Activated CD4-positive, alpha-beta T cell treated with anti-CD3 and anti-CD28 coated beads, Interleukin-10, Interleukin-2, amounts not matched to agents 100 ng/mL and 50 ng/mL, durations not matched to agents 16 hours and 8 hours (primary cell): ENCODE measurements at places on chromosomes 7 and 10.

- DNase-seq = no peak
These were observed 281.7 kb downstream of the FRMD4A start for GRCh38 chr10:14048930-14049613.

DNA sequence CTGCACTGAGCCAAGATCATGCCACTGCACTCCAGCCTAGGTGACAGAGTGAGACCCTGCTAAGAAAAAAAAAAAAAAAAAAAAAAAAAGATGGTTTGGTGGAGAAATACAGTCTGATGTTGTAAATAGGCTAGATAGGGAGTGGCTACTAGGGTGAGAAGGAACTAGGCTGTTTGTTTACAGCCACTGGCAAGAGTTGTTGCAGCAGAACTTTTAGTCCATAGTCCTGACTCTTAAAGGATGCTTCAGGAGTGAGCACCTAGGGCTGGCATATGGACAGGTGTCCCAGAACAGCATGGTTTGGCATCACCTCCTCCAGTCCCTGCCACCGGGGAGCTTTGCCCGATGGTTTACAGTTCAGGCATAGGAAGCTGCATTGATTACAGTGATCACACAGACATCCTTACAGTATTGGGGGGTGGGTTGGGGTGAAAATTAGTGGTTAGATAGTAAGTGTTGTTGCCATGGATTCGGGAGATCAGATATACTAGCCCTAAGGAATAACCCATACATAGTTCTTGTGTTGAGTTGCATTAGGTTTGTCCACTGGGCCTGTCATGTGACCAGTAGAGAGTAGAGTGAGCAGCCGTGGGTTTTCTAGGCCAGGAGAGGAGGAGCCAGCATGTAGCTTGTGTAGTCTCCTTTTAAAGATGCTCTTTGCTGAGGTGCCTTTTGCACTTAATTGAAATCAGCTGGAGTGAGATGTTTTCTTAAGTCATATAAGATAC, 35.9 kb downstream of the ZRANB1 start:
- DNase-seq = no peak

- no peak for DNase-seq
These were observed 29.0 kb upstream of the ZNF862 start for GRCh38 chr7:149809215-149809614.

GRCh38 chr10:8417631-8418030, 363.1 kb downstream of the GATA3 start:
- DNase-seq = no peak

DNA sequence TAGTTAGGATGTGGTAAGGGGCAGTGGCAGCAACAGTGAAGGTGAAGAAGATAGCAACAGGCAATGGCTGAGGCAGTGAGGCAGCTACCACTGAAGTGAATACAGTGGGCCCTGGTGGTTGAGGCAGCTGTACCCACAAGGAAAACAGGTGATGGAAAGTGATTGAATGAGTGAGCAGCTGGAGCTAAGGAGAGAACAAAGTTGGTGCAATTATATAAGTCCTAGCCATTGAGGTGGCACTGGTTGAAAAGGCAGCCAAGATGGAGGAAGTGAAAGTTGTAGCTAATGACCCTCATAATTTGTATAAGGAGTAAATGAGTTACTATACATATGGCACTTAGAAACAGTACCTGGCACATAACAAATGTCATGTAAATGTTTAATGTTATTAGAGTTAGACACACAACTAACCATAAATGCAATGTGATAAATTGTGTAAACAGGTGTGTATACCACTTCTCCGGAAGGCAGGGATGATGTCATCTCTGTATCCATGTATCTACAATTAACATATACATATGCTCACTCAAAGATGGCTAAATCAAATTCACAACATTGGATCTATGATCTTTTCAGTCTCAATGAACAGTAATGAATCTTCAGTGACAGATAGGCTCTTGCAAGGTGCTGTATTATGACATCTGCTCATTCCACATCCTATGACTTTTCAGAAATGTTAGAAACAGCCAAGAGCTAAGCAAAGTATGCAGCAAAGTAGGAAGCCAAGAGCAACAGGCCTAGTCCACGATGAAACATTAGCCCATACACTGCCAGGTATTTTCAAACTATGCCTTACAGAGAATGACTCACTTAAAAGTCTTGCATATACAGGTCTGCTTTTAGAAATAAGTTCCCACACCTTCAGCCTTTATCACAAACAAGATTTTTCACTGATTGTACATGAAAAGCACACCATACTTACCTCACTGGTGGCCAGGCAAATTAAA, 10.7 kb downstream of the XPNPEP1 start:
- DNase-seq = no peak

- peak; percentile 94 for DNase-seq
These were observed 496 bp downstream of the ZNF511 start for GRCh38 chr10:133309100-133309719.

DNA sequence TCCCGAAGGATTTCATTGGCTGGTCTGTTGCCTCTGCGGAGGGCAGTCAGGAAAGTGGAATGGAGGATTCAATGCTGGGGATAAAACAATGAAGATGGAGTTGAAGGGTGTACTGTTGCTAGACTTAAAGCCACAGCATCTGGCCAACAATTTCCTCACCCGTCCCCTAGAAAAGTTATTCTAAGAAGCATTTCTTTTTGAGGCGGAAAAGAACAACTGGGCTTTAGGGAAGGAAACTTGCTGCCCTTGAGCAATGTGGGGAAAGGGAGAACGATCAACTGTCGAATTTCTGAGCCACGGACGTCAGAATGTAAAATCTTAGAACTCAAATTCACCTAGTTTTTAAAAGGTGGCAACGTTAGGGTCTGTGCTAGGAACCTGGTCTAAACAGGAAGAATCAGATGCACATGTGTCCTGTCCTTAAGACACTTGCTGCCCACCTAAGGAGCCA, 664 bp downstream of the FMC1 start:
- no peak for DNase-seq

GRCh38 chr7:150567871-150568301, 696 bp downstream of the GIMAP4 start:
- DNase-seq = peak; percentile 25

GRCh38 chr7:28069807-28070206, 110.8 kb downstream of the JAZF1 start:
- DNase-seq = no peak

- DNase-seq = peak; percentile 61
These were observed 30.0 kb upstream of the KDM7A start for GRCh38 chr7:140206616-140207389.

DNA sequence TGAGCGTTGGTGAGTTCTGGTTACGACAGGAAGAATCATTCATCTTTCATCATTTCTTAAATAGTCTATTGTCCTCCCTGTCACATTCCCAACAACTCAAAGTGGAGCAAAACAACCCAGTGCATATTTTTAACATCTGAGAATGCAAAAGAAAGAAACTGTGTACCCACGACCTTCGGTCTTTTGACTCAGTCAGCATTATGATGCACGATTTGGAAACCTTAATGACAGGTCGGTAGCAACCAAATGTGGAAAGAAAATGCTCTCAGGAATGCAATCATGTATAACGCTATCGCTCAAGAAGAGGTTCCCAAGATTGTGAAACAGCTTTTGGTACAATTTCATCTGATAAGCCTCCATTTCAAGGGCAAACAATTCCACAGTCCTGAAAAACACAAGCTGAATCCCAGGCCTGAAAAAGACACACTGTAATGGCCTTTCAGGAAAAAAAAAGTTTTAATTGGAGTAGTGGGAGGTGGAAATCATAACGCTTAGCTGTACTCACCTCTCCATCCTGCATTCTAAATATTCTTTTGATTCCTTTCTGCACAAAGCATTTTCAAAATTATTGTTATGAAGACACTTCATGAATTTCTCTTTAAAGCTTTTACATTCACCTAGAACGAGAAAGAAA, 2.6 kb downstream of the COX19 start:
- no peak for DNase-seq

DNA sequence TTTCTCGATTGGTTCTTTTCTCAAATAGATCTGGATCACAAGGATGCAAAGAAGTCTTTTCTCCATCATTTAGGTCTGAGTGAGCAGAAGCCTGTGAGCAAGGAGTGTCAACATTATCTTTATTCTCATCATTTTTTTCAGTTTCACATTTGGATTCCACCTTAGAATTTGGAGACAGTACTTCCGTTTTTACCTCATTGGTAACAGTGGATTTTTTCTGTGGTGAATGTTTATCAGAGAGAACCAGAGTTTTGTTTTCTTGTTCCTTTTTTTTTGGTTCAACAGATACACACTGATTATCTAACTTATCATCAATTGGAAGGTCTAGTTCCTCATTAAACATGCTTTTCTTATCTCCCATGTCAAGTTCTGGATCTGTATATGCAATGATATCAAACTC, 151.3 kb downstream of the GALNT11 start:
- no peak for DNase-seq

GRCh38 chr10:56653289-56653688, 292.2 kb upstream of the ZWINT start:
- no peak for DNase-seq

DNA sequence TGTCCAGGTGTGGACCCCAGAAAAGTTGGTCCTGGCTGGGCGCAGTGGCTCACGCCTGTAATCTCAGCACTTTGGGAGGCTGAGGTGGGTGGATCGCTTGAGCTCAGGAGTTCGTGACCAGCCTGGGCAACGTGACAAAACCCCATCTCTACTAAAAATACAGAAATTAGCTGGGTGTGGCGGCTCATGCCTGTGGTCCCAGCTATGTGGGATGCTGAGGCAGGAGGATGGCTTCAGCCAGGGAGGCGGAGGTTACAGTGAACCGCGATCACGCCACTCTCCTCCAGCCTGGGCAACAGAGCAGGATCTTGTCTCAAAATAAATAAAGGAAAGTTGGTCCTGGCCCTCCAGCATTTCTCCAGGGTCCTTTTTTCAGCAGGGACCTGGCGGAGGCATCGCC, 1.4 kb downstream of the NUDT1 start:
- no peak for DNase-seq

DNA sequence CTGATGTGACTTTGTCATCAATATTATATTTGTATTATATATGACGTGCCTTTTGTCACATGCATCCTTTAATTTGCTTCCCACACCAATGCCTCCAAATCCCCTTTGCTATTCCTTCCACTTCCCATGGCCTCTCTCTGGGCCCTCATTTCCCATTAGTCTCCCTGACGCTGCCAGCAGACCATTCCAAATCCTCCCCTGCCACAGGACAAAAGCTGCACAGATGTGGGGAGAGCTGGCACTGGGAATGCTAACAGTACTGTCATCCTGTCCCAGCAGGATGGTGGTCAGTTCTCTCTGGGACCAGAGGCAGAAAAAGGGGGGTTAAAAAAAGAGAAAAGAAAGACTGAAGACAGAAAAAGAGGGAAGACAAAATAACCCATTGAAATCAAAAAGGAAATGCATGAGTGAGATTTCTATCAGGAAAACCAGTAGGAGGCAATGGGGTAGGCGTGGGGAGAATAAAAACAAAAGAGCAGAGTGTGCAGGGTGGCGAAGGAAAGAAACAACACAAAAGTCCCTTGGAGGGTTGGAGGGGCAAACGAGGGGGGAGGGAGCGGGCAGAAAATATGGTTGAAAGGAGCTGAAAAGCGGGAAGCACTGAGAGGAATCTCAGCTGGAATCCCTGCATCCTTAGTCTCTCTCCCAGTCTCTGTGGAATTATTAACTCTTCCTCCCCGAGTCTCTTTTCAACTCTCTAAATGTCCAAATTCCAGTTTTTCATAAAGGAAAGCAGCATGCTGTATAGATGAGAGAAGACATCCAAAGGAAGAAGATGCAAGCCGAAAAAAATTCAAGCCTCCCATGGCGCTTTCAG, 59.2 kb upstream of the PTN start:
- no peak for DNase-seq

DNA sequence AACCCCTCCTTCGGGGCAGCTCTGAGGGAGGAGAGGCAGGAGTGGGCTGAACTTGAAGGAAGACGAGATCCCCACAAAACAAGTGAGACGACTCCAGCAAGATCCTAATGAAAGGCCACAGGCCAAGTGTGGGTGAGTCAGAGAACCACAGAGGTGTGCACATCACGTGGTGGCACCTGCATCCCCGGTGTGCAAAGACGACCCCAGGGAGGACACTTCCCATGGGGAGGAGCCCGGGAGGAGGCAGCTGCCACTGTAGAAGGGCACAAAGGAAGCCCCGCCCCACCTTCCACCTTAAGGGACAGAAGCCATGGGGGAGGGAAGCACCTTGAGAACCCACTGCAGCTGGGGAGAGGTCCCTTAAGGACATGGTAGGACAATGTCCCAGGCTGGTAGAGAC, 45.7 kb downstream of the ESYT2 start:
- DNase-seq = no peak

GRCh38 chr10:129530581-129530980, 63.5 kb downstream of the MGMT start:
- DNase-seq = no peak

GRCh38 chr10:16952080-16952479, 134.9 kb upstream of the RSU1 start:
- DNase-seq = no peak

DNA sequence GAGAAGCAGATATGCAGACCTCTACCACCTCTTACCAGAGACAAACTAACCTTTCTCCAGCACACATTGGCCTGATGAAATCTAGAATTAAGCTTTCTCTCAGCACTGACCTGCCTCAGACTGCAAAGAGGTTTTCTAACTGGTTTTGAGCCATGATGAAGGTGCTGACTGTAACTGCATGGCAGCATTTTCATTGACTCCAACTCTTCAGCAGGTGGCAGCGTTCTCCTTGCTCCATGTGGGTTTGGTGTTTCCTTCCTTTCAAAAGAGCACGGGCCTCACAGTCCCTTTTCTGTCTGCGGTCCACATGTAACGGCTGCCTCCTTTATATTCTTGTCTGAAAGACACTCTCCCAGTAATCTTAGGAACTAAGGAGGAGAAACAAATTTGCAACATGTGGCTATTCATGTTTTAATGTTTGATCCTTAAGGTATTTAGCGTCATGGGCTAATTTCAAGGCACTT, 12.6 kb downstream of the KLLN start:
- peak; percentile 66 for DNase-seq

DNA sequence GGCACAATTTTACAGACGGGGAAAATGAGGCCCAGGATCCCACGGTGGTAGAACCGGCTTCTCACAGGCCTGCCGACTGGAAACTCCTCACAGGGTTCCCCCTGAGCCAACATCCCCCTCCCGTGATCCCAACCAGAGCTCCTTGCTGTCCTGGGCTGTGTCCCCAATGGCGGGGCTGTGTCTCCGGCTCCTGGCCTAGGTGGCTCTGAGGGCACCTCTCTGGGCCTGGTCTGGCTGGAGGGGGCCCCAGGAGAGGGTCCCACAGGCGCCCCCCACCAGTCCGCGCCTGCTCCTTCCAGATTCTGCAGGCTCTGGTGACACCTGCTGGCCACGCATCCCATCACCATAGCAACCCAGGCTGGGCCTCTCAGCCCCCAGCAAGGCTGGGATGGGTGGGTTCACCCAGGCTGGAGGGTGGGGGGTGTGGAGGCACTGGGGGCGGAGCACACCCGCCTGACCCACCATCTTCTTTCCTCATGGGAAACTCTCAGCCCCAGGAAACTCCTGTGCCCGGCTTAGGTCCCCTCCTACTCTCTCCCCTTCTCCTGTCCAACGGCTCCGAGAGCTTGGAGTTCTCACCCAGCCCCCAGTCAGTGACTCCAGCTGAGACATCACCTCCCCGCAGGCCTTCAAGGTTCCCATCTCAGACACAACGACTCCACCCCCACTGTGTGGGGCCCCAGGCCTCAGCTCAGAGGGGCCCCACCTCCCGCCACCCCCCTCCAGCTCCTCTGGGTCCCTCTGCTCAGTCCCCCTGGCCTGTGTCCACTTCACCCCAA, 27.1 kb upstream of the TNRC18 start:
- DNase-seq = peak; percentile 31

GRCh38 chr7:155145477-155146255, 75.5 kb downstream of the HTR5A start:
- no peak for DNase-seq
